Chondrocyte (in vitro differentiated cells): ENCODE measurements at places on chromosomes 11 and 22.
A peak's percentile ranks its signal among the peaks of the same experiment; 100 is the strongest.

DNA sequence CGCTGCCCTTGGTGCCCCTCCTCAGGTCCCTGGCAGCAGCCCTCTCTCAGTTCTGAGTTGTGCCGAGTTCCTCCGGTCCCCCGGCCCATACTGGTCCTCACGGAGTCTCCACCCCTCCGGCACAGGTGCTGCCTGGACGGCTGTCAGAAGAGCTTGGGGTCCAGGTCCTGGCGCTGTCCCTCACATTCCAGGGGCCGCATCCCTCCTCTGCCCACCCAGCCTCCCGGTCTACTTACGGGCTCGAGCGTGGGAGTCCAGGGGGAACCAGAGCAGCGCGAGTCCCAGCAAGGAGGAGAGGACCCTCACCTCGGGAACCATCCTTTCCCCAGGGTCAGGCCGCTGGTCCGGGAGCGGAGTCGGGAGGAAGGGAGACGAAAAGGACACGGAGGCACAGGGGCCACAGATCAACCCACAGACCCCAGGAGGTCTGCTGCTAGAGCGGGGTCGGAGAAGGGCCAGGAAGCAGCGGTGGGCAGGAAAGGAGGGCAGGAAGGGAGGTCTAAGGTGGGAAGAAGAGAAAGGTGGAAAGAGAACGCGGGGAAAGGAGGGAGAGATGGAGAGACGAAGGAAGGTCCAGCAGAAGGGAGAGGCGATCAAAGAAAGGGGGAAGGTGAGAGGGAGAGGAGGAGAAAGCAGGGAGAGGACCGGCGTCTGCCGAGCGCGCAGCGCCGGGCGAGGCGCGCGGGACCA lies 510 bp downstream of the CHRDL2 start:
- no peak for DNase-seq
- H3K36me3 ChIP-seq, result no peaks in the 10 kb centered on the region
- H3K4me3 ChIP-seq, result peak overlapping the region; percentile 63
- H3K4me1 ChIP-seq, result peaks cover 9% of the 10 kb centered on the region
- H3K27ac ChIP-seq, result no peak overlapping the region

GRCh38 chr11:64890522-64890939 lies 12.1 kb upstream of the EHD1 start:
- peak; percentile 77 for DNase-seq
- peaks cover 4% of the 10 kb centered on the region for H3K4me1 ChIP-seq
- no peak overlapping the region for H3K27ac ChIP-seq
- peaks cover 1% of the 10 kb centered on the region for H3K36me3 ChIP-seq
- H3K27me3 ChIP-seq, result no peaks in the 10 kb centered on the region
- no peak overlapping the region for H3K4me3 ChIP-seq

DNA sequence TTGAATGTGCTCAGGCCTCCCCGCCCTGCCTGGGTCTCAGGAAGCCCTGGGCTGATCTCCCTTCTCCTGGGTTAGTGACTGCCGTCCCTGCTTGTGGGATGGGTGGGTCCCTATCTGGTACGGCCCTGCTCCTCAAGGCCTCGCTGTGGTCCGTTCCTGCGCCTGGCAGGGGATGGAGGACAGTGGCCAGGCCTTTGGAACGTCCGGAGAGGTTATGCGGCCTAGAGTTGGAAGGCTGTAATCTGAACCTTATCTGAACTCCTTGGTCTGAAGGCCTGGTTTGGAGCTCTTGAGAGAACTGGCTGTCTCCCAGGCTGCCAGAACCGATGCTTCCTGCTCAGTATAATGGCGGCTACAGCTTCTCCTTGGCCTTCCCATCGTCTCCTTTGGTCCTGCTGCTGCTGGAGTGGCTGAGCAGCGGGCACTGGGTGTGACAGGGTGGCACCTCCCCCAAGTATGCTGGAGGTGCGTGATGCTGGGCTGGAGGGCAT lies 72.8 kb downstream of the FLI1 start:
- no peak overlapping the region for H3K4me3 ChIP-seq
- no peak overlapping the region for H3K27ac ChIP-seq
- DNase-seq, result no peak
- no peaks in the 10 kb centered on the region for H3K27me3 ChIP-seq

DNA sequence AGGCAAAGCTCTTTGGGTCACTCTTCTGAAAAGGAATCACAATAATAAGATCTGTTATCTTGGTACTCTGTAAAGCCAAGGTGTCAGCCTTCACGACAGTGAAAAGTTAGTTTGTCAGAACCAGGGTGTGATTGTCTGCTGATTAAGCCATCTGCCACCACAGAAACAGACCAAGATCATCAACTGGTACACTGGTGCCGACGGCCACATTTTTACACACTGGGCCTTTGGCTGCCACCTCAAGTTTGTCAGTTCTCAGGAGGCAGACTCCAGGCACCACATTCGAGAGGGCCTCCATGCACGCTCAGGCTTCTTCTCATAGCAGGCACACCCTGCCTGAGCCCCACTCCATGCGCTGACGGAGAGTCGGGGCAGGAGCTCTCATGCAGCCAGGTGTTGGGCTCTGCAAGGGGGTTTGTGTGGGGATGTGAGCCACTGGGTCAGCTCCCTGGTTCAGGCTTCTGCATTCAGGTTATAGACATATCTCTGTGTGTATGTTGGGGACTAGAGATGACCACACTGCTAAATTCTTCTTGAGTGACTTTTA lies 66.2 kb downstream of the KCNJ1 start:
- peaks cover 9% of the 10 kb centered on the region for H3K36me3 ChIP-seq
- no peak for DNase-seq
- H3K4me3 ChIP-seq, result no peak overlapping the region
- no peaks in the 10 kb centered on the region for H3K27me3 ChIP-seq

GRCh38 chr11:67432655-67433349 lies 4.5 kb downstream of the RPS6KB2 start:
- no peak overlapping the region for H3K4me3 ChIP-seq
- no peak overlapping the region for H3K27ac ChIP-seq
- H3K36me3 ChIP-seq, result peaks cover 2% of the 10 kb centered on the region
- DNase-seq, result no peak
- H3K27me3 ChIP-seq, result no peaks in the 10 kb centered on the region
- H3K4me1 ChIP-seq, result peaks cover 18% of the 10 kb centered on the region

DNA sequence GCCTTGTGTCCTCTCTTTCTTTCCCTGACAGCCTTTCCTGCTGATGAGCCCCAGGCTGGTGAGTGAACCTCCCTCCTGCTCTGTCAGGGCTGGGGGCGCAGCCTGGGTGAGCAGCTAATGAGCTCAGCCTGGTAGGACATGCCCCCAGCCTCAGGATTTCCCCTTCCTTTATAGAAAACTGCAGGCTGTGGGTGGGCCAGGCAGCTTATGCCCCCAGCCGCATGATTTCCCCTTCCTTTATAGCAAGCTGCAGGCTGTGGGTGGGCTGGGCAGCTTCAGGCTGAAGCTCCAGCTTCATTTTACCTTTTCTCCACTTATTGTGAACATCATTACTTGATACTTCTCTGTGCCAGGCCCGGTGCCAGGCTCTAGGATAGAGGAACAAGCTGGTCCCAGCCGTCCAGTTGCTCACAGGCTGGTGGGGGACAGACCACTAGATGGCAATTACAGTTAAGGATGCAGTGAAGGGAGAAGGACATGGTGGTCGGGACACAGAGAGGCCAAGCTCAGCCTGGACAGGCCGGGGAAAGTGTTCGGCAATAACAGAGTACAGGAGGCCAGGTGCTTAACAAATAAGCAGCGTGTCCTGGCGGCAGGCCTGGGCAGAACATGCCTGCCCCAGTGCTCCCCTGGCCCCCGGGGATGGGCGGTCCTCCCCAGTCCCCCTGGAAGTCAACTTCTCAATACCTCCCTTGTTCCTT lies 5.3 kb downstream of the LGALS12 start:
- no peaks in the 10 kb centered on the region for H3K27me3 ChIP-seq
- no peak overlapping the region for H3K4me3 ChIP-seq
- no peak for DNase-seq
- H3K4me1 ChIP-seq, result peaks cover 11% of the 10 kb centered on the region

- no peak overlapping the region for H3K27ac ChIP-seq
- H3K4me1 ChIP-seq, result no peaks in the 10 kb centered on the region
- H3K36me3 ChIP-seq, result no peaks in the 10 kb centered on the region
- no peak for DNase-seq
- peaks cover 6% of the 10 kb centered on the region for H3K27me3 ChIP-seq
These were observed 983 bp downstream of the EHF start for GRCh38 chr11:34621876-34622275.

DNA sequence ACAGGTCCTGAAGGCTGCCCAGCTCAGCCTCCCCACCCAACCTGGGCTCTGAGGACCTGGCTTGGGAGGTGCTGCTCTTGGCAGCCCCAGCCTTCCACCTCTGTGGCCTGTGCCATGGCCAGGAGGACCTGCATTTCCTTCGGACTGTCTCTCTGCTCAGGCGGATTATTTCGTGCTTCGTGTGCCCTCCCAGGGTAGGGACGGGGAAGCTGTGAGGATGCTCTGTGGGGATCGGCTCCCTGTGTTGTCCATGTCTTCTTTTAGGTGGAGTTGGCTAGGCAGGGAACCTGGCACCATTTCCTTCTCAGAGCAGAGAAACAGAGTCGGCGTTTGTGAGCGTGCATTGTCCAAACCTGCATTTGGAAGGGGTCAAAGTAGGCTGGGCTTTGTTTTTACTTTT lies 34.1 kb downstream of the BCR start:
- no peak overlapping the region for H3K4me3 ChIP-seq
- peaks cover 30% of the 10 kb centered on the region for H3K4me1 ChIP-seq
- no peak overlapping the region for H3K27ac ChIP-seq
- no peaks in the 10 kb centered on the region for H3K36me3 ChIP-seq
- no peaks in the 10 kb centered on the region for H3K27me3 ChIP-seq

- H3K4me1 ChIP-seq, result no peaks in the 10 kb centered on the region
- H3K27me3 ChIP-seq, result peaks cover 1% of the 10 kb centered on the region
- DNase-seq, result no peak
- H3K36me3 ChIP-seq, result no peaks in the 10 kb centered on the region
- H3K27ac ChIP-seq, result no peak overlapping the region
These were observed 46.3 kb upstream of the PSMA1 start for GRCh38 chr11:14566331-14567063.

- H3K27me3 ChIP-seq, result peaks cover 3% of the 10 kb centered on the region
- no peak overlapping the region for H3K4me3 ChIP-seq
- H3K27ac ChIP-seq, result no peak overlapping the region
- no peaks in the 10 kb centered on the region for H3K36me3 ChIP-seq
- peaks cover 20% of the 10 kb centered on the region for H3K4me1 ChIP-seq
These were observed 3.0 kb upstream of the OR2AT4 start for GRCh38 chr11:75099635-75100034.

- peaks cover 6% of the 10 kb centered on the region for H3K4me1 ChIP-seq
- DNase-seq, result no peak
- H3K27ac ChIP-seq, result no peak overlapping the region
- no peak overlapping the region for H3K4me3 ChIP-seq
These were observed 15.5 kb upstream of the TAB1 start for GRCh38 chr22:39383841-39384625.

DNA sequence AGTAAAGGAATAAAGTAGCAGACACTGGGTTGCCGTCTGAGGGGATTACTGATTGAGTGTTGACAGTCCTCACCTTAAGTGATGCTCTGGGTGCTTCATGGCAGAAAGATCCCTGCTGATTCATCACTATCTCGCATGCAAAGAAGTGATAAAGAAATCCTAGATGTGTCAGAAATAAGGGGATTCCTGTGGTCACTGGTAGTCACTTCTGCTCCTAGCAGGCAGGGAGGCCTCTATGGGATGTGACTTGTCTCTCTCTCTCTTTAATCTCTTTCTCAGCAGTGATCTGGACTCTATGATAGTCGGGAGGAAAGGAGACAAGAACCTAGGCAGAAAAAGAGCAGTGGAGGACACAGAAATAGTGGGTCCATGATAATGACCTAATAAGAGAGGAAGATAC lies 30.9 kb upstream of the OR56A1 start:
- H3K27me3 ChIP-seq, result peaks cover 7% of the 10 kb centered on the region
- H3K27ac ChIP-seq, result no peak overlapping the region
- H3K4me1 ChIP-seq, result no peaks in the 10 kb centered on the region
- no peak overlapping the region for H3K4me3 ChIP-seq

DNA sequence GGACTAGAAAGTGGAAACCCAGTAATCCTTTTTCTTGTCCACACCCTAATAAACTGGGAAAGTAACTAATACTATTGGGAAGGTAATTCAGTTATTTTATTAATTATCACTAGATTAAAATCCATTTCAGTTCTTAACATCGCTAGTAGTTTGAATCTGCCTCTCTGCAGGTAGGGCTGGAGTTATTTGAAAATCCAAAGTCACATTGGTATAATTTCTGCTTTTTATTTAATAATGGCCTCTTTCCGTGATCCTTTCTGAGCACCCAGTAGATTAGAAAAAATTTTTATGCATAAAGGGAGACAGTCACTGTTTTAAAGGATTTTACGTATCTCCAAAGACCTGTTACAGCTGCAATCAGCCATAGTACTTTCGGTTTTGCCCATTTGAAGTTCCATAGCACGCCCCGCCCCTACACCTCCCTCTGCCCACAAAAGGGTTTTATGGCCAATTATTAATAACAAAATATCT lies 605 bp upstream of the COPB1 start:
- H3K27ac ChIP-seq, result peak overlapping the region; percentile 99
- peak overlapping the region; percentile 98 for H3K4me3 ChIP-seq
- H3K27me3 ChIP-seq, result no peaks in the 10 kb centered on the region
- peaks cover 30% of the 10 kb centered on the region for H3K36me3 ChIP-seq
- no peak for DNase-seq

DNA sequence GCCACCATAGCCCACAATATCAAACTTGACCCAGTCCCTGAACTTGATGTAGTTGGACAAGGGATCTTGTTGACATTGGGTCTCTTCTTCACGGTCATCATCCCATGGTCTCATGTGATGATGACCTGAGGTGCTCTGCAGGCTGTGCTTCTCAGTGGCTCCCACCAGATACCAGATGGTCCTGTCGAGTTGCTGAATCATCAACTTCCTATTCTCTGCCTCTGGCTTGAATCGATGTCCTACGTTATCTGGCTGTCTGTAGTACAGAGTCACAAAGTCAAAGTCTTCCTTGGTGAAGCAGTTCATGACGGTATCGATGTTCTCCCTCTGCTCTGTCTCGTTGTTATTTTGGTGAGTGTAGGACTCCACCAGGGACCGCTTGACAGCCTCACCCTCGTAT lies 145.7 kb upstream of the ALDH3B2 start:
- no peaks in the 10 kb centered on the region for H3K36me3 ChIP-seq
- no peak for DNase-seq
- H3K4me3 ChIP-seq, result no peak overlapping the region
- H3K27me3 ChIP-seq, result peaks cover 29% of the 10 kb centered on the region

- H3K27me3 ChIP-seq, result peaks cover 3% of the 10 kb centered on the region
- H3K36me3 ChIP-seq, result no peaks in the 10 kb centered on the region
- peaks cover under 1% of the 10 kb centered on the region for H3K4me1 ChIP-seq
- no peak overlapping the region for H3K4me3 ChIP-seq
- DNase-seq, result no peak
These were observed 4.8 kb downstream of the GRAMD1B start for GRCh38 chr11:123434911-123435310.

- H3K4me3 ChIP-seq, result no peak overlapping the region
- no peak overlapping the region for H3K27ac ChIP-seq
- H3K27me3 ChIP-seq, result peaks cover 15% of the 10 kb centered on the region
- no peak for DNase-seq
- no peaks in the 10 kb centered on the region for H3K36me3 ChIP-seq
- no peaks in the 10 kb centered on the region for H3K4me1 ChIP-seq
These were observed 16.8 kb downstream of the SLC22A25 start for GRCh38 chr11:63226488-63227114.

GRCh38 chr11:47869544-47870393 lies 21.6 kb upstream of the NUP160 start:
- H3K36me3 ChIP-seq, result no peaks in the 10 kb centered on the region
- no peak for DNase-seq
- no peak overlapping the region for H3K4me3 ChIP-seq
